ENCODE measurements at places on chromosomes 6 and 20. TPM values are rescaled to one million over a fixed set of nuclear protein-coding genes. Genes with fewer than 3 reads are reported as not detected.

Gene MACROD2
- 23.2 TPM for polyA plus RNA-seq

Gene PHIP
- 44.5 TPM for polyA plus RNA-seq

Gene FAM162B
- not detected for polyA plus RNA-seq

Gene SYNGAP1
- 5.9 TPM for polyA plus RNA-seq

Gene BRD2
- 102 TPM for polyA plus RNA-seq

Gene MYH7B
- 0.18 TPM for polyA plus RNA-seq

Gene SLC52A3
- not detected for polyA plus RNA-seq

Gene FILIP1
- 1.4 TPM for polyA plus RNA-seq

Gene PKHD1
- not detected for polyA plus RNA-seq

Gene ME1
- not detected for polyA plus RNA-seq

Gene RAB22A
- polyA plus RNA-seq, result 14.5 TPM

Gene SLC13A3
- 8.3 TPM for polyA plus RNA-seq

Gene TNF
- not detected for polyA plus RNA-seq

Gene SEMG1
- not detected for polyA plus RNA-seq

Gene MLIP
- not detected for polyA plus RNA-seq

Gene COL9A3
- polyA plus RNA-seq, result 1.0 TPM

Gene ASIP
- polyA plus RNA-seq, result not detected

Gene NRSN1
- 24.5 TPM for polyA plus RNA-seq

Gene BPI
- polyA plus RNA-seq, result not detected

Gene TPBG
- 31.0 TPM for polyA plus RNA-seq

Gene POU5F1
- polyA plus RNA-seq, result not detected

Gene GSTA3
- polyA plus RNA-seq, result not detected

Gene OPRL1
- 18.4 TPM for polyA plus RNA-seq

Gene SYNCRIP
- polyA plus RNA-seq, result 93.5 TPM

Gene CALHM6
- polyA plus RNA-seq, result 12.0 TPM

Gene CFB
- polyA plus RNA-seq, result 0.97 TPM

Gene SLC25A27
- 31.1 TPM for polyA plus RNA-seq

Gene ZNF311
- polyA plus RNA-seq, result 4.7 TPM

Gene ZCCHC3
- polyA plus RNA-seq, result 15.5 TPM

Gene UBD
- polyA plus RNA-seq, result not detected

Gene ATP9A
- polyA plus RNA-seq, result 63.1 TPM

Gene FAM209B
- not detected for polyA plus RNA-seq

Gene ENTPD6
- 184 TPM for polyA plus RNA-seq

Gene TRIM10
- not detected for polyA plus RNA-seq

Gene HIVEP1
- polyA plus RNA-seq, result 8.0 TPM

Gene NOX3
- 0.11 TPM for polyA plus RNA-seq

Gene DACT2
- 0.48 TPM for polyA plus RNA-seq

Gene GSTA2
- not detected for polyA plus RNA-seq

Gene ARMH2
- 0.73 TPM for polyA plus RNA-seq

Gene BACH2
- 45.5 TPM for polyA plus RNA-seq

Gene TSBP1
- polyA plus RNA-seq, result not detected

Gene DCBLD1
- polyA plus RNA-seq, result 21.4 TPM

Gene MEA1
- polyA plus RNA-seq, result 115 TPM

Gene SLC22A2
- polyA plus RNA-seq, result not detected

Gene PRSS16
- polyA plus RNA-seq, result not detected

Gene CGA
- polyA plus RNA-seq, result not detected

Gene TMEM200A
- 30.7 TPM for polyA plus RNA-seq

Gene MCM3
- polyA plus RNA-seq, result 8.6 TPM

Gene KIF13A
- polyA plus RNA-seq, result 9.4 TPM

Gene SLC35D3
- not detected for polyA plus RNA-seq

Gene HTR1E
- 0.22 TPM for polyA plus RNA-seq

Gene STMN3
- polyA plus RNA-seq, result 268 TPM
